ENCODE measurements at places on chromosomes 1 and 21.

DNA sequence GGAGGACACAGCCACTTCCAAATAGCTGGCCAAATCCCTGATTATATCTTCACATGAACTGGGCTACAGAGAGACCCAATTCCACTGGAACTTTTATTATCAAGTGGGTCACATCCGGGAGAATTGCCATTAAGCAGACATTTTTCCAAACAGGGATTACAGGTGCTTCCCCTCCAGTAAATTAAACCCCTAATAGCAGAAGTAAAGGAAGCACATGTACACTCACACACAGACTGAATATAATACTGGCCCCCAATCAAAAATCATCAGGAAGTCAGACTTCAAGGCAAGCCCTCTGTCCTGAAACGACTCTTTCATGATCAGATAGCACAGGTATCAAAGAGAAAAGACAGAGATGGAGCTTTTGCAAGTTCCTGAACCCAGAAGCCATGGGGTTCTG, 118.6 kb upstream of the PPP2R5A start:
- H3K27ac ChIP-seq: no peak overlapping the region
- H3K27me3 ChIP-seq: no peaks in the 10 kb centered on the region
- peaks cover 11% of the 10 kb centered on the region for H3K4me1 ChIP-seq
- DNase-seq: no peak
- H3K36me3 ChIP-seq: no peaks in the 10 kb centered on the region

- no peak overlapping the region for H3K27ac ChIP-seq
- no peak for DNase-seq
- H3K4me1 ChIP-seq: peaks cover 16% of the 10 kb centered on the region
- H3K36me3 ChIP-seq: no peaks in the 10 kb centered on the region
Measured at GRCh38 chr1:245054507-245055270, 100.1 kb upstream of the KIF26B start.

DNA sequence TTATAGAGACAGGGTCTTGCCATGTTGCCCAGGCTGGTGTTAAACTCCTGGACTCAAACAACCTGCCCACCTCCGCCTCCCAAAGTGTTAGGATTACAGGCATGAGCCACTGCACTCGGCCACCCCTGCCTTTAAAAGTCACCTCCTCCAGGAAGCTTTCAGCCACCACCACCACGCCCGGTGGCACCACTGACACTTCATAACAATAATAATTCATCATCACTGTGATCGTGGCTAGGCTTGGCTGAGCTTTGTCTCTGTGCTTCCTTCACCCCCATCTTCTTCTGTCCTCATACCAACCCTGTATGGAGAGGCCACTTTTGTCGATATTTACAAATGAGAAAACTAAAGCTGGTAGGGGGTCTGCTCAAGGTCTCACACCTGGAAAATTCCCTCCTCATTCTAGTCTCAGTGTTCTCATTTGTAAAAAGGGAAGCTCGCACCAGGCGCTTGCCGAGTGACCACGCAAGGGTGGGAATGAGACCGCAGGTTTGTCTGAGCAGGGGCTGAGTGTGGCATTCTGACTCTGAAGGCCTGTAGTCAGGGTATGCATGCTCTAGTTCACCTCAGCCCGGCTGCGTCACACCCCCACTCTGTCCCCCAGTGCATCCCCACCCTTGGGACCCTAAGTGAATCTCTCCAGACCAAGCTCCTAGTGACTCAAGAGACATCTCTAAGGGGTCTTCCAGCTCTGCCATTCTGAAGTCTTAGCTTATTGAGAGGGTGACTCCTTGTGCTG, 12.9 kb upstream of the EPHA2 start:
- peak; percentile 58 for DNase-seq
- H3K27me3 ChIP-seq: no peaks in the 10 kb centered on the region
- H3K4me3 ChIP-seq: peak overlapping the region; percentile 60
- H3K27ac ChIP-seq: no peak overlapping the region
- no peaks in the 10 kb centered on the region for H3K36me3 ChIP-seq

DNA sequence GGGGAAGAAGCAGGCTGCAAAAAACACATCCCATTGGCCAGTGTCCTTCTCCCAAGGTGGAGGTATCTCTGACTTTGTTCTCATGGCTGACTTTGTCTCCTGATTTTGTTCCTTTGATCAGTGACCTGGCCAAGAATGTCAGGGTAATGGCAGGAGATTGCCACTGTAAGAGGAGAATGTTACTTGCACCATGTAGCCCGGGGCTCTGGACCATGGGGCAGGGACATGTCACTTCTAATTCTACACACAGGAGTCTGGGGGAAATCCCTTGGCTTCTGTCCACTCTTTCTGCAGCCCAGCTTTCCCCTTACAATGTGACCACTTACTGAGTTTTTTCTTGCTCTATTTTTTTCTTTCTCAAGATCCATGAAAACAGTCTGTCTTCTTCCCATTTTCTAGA, 87.7 kb upstream of the LRRN2 start:
- no peak for DNase-seq
- no peaks in the 10 kb centered on the region for H3K36me3 ChIP-seq
- no peaks in the 10 kb centered on the region for H3K4me1 ChIP-seq
- H3K27me3 ChIP-seq: peaks cover under 1% of the 10 kb centered on the region

DNA sequence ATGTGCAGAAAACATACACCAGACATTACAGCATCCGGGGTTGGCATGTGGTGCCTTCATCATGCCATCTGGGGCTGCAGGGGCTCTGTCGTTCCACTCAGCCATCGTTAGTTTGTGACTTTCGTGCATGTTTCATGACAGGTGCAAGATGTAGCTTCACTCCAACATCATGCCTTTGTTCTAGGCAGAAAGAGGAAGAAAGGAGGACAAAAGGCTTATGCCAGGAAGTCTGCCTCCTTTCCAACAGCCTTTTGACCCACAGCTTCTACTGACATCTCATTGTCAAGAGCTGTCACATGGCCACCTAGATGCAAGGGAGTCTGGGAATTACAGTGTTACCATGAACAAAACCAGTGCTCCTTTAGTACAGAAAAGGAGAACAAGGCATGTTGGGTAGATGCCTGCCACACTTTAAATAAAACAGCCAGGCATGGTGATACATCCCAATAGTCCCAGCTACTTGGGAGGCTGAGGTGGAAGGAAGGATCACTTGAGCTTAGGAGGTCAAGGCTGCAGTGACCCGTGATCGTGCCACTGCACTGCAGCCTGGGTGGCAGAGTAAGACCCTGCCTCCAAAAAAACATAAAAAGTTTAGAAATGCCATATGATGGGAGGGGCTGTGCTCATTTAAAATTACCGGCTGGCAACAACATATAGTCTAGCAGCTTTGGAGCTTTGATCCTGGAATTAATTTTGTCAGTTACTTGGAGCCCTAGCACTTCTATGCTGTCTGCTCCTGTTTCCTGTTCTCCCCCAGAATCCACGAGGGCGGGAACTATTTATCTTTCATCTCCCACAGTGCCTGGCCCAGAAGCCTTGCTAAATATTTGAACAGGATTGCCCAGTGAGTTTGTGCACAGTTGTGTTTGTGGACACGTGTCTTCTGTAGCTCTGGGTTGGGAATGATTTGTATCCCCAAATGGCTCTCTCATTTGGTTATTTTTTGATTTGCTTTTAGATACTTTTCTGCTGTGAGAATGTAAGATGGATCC, 7.4 kb downstream of the DOP1B start:
- H3K27me3 ChIP-seq: no peaks in the 10 kb centered on the region
- no peak overlapping the region for H3K4me3 ChIP-seq
- no peak for DNase-seq
- H3K27ac ChIP-seq: no peak overlapping the region

Measured in activated naive CD4-positive, alpha-beta T cell treated with anti-CD3 and anti-CD28 coated beads for 36 hours (primary cell).